HuH-7.5 (cell line): ENCODE measurements at places on chromosomes 4 and X.
A peak's percentile ranks its signal among the peaks of the same experiment; 100 is the strongest.

GRCh38 chrX:134526399-134526798 lies 66.4 kb downstream of the HPRT1 start:
- DNase-seq: no peak

DNA sequence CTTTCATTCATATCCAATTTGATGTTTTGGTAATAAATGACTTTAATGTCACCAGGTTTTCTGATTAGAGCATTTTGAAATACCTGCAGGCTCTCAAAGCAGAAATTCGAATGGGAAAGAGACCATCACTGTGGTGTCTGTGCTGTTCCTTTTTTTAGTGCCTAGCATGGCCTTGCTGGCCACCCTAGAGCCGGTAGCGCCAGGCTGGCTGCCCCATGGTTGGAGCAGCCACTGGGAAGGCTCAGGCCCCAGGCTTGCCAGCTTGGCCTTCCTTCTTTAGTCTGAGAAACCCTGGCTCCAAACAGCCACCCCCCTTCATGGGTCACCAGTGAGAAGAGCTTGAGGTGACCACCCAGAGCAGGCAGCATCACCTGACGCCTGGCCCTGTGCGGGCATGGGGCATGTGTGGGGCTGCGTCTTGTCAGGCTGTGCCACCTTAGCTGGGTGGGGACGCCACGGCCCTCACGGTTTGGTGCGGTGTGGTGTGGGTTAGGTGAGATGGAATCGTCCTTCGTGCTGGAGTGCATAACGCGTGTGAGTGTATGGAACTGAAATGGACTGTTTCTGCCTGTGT lies 30.0 kb downstream of the TRMT44 start:
- no peak for DNase-seq

DNA sequence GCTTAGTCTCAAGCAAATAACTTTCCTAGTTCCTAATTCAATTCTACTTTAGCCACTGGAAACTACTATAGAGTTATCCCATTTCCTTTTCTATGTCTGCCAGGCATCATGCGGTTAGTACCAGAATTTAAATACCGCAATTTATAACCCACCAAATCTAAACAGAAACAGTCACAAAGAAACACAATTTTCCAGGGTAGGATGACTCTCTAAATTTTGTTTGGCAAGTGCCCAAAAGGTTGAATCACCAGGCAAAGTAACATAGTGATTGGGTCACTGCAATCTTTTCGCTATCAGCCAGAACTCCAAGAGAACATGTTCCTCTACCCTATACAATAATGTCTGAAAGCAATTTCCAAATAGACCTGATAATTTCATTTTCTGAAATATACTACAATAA lies 240.2 kb upstream of the GRIA3 start:
- DNase-seq: no peak

- DNase-seq: no peak
These were observed 12.2 kb upstream of the GJB1 start for GRCh38 chrX:71210816-71211215.

GRCh38 chr4:169070071-169070894 lies 60.2 kb upstream of the CBR4 start:
- DNase-seq: no peak

DNA sequence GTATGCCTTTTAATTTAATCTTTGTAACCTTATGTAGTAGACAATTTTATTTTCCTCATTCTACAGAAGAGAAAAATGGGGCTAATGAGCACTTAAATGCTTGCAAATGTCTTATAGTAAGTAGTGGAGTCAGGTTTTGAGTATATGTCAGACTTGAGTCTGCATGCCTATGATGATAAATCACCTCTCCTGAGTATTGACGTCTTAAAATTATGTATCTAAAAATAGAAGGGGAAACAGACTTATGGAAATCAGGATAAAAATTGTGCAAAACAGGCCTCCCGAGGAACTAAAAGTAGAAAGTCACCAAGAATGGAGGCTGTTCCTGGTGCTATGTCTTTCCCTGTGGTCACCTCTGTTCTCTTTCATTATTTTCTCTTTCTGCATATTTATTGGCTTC lies 92.7 kb downstream of the STIM2 start:
- DNase-seq: no peak

DNA sequence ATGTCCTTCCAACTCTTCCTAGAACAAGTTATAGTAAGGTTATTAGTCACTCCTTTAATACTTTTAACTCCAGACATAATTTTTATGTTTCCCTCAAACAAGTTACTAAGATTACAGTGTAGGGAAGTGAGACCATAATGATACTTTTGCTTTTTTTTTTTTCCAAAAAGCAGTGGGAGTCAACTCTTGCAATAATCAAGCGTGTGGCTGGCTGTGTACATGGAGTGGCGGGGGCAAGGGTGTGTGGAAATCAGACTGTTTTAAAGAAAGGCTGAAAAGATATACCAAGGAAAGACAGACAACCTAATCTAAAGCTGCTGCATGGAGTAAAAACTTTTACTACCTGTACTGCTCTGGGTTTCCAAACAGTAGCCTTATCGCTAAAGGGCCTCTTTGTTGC lies 4.1 kb downstream of the NOA1 start:
- no peak for DNase-seq

DNA sequence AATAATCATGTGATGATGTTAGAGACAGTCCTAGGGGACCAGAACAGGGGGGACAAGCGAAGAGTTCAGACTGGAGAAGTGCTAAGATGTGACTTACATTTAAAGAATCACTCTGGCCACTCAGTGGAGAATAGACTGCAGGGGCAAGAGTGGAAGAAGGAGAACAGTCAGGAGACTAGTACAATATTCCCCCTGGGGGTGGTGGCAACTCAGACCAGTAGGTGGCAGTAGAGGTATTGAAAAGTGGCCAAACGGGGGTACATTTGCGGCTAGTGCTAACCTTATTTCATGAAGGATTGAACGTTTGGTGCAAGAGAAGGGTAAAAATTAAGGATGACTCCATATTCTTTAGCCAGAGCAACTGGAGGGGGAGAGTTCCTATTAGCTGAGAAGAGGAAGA lies 2.7 kb upstream of the BMX start:
- peak; percentile 40 for DNase-seq

DNA sequence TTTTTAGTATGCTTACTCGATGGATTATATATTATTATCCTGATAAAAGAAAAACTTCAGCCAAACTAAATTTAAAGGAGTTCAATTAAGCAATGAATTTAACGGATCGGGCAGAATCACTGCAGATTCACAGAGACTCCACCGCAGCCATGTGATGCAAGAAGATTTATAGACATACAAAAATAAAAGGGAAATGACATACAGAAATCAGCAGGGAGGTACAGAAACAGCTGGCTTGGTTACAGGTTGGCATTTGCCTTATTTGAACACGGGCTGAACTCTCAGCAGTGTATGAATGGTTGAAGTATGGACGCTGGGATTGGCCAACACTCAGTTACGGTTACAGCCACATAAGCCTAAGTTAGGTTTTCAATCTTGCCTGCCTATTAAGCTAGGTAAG lies 35.4 kb upstream of the DHRSX start:
- no peak for DNase-seq

- no peak for DNase-seq
These were observed at the start of gene POU4F2 for GRCh38 chr4:146638786-146639505. Gene POU4F2 (plus strand): TSS chr4:146638893. CDS start chr4:146639141, 248 bp downstream.

GRCh38 chr4:84750960-84751283 lies 168.0 kb downstream of the CDS1 start:
- DNase-seq: no peak

- DNase-seq: peak; percentile 53
These were observed 125.1 kb upstream of the PSAPL1 start for GRCh38 chr4:7559741-7560395.

DNA sequence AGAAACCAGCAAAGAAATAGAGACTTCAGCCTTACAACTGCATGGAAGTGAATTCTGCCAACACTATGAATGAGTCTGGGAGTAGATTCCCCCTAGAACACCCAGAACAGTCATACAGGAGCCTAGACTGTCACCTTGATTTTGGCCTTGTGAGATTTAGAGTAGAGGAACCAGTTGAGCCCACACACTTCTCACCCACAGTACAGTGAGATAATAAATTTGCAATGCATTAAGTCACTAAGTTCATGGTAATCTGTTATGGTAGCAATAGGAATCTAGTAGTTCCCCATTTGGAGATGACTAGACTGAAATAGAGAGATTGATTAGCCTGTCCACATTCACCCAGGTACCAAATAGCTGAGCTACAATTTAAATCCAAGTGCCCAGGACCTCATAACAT lies 59.0 kb downstream of the FAM13A start:
- no peak for DNase-seq
